ENCODE measurements at places on chromosomes 7 and 10.
A peak's percentile ranks its signal among the peaks of the same experiment; 100 is the strongest.

GRCh38 chr10:78528749-78529204 lies 495.1 kb downstream of the RPS24 start:
- DNase-seq, result no peak

DNA sequence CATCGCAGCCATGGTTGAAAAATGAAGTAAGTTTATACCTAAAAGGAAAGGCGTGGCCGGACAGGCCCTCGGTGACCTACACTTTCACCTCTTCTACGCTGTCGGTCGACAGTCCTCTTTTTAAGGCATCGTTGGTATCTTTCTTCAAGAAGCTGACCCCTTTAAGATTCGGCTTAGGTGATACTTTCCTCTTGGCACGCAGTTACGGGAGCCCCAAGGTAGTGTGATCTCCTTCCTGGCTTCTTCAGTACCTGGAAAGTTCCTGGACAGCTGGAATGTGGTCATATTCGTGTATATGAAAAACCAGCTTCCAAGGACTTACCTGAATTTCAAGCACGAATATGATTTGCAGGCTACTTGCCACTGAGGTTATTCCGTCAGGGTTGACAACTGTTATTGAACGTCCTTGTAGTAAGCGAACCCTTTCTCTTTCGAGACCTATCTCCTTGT lies 885 bp upstream of the SYPL1 start:
- no peak for DNase-seq

DNA sequence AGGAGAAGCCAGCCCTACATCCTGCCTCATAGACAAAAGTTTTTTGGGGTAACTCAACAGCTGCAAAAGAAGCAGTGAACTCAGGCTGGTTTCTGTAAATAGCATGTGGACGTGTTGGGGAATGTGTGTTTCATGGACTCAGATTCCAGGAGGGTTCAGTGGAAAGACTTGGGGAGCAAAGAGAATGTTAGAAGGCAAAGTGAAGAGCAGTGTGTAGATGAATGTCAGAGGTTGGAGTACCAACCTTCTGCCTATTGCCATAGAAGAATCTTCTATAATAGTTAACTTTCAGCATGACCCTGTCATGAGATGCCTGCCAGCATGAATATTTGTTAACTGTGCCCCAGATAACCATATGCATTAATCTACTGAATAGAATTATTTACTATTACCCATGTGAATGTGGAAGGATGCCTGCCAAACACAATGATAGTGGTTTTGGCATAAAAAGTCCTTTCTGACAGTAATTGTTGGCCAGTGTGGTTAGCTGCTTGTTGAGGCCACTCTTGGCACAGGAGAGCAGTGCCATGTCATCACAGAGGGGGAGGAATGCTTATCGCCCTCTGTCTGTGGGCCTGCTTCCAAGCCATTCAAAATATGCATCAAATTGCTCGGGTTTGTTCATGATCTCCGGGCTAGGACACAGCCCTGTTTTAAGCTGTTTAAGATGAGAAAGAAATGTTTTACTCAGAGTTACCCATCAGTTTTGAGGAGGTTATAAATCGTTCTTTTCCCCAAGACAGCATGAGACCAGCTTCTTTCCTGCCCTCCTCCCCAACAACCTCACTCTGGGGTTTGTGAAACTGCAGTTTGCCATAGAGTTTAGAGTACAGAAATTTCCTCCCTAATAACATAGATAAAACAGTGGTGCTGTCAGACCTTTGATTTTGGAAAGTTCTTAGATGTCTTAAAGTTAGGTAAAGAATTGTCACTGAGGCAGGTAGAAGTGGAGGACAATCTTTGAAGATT lies 165.3 kb downstream of the WNT2 start:
- peak; percentile 95 for DNase-seq

DNA sequence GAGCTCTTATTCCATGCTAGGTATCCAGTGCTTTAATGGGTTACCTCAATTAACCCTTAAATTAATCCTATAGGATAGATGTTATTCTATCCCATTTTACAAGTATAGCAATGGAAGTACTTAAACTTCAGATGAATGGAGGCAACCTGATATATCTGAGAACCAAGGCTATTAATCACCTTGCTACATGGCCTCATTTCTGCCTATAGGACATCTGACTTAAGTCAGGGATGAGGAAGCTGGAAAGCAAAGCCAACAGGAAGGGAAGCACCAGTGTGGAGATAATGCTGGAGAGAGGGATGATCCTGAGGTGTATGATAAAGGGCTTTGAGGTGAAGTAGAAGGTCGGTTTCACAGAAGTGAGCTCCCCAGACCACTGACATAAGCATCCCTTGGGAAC lies 132.3 kb downstream of the CHN2 start:
- no peak for DNase-seq

DNA sequence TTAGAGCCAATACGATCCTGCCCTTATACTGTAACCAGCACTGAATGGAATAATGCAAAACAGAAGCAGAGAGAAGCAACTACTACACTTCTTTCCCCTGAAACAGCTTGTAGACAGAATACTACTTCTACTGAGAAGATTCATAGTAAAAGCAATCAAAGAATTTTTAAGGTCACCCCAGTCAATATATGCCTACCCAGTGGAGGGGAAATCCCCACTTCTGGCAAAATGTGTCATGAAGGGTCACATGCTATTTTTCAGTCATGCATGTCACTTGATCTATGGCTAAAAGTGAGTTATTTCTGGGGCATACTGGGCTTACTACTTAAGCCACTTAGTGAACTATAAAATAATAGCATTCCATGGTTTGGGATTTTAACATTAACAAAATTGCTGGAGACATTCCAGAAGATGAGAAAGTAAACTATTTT lies 25.6 kb downstream of the IRF5 start:
- DNase-seq, result no peak

DNA sequence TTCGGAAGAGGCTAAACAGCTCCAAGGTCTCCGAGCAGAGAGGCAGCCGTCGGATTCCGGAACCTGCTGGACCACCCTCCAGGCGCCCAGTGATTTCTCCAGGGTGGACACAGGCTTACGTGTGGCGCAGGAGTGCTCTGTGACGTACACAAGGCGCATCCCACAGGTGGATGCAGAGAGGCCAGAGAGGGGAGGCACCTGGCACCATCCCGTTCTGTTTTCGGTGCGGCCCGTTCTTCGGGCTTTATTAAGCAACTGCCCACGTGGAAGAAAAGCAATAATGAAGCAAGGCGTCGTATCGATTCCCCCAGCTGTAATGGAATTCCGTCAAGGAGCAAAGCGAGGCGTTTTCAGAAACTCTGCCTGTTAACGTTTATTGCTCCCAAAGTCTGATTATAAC lies 163.6 kb downstream of the PTPRN2 start:
- DNase-seq, result no peak

DNA sequence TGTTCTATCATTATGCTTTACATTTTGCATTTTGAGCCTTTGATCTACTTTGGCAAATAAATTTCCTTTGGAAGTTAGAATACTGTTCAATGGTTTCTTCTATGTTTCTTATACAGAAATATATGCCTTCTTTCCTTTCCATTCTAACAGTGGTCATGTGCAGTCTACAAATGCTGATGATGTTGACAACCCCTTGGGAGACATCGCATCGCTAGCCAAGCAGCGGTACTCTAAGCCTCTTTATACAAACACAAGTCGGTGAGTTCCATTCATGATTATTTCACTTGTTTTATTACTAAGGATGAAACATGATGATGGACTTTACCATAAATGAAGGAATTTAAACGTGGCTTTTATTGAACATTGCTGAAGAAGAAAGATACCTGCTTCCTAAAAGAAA lies 48.1 kb upstream of the ZPBP start:
- DNase-seq, result no peak

DNA sequence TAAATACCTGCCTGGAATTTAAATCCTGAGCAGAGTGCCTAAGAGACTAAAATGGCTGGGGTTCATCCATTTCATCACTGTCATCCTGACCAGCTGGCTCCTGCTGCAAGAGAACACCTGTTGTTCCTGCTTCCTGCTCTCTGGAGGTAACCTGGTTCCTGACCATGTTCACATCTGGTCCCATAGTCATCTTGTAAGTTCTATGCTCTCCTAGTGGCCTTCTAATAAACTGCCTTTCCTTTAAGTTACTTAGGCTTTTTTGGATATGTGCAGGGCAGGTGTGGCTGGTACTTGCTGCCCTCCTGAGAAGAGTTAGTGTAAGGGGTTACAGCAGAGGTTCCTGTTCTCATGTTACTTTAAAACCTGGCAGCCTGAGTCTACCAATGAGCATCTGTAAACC lies 80.0 kb downstream of the NRCAM start:
- DNase-seq, result no peak

DNA sequence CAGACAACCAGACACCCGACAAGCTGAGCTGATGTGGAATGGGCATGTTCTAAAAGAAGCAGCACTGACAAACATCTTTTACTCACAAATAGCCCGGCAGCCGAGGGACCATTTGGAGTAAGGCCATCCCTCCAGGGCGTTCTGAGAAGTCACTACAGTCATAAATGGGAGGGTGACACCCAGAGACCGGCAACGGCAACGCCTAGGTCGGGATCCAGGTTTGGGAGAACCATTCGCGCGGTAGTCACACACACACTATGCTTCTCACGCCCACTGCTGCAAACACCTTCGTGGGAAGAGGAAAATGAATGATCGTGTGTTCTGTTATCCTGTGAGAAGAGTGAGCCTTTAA lies 9.8 kb downstream of the TNS3 start:
- DNase-seq, result no peak

DNA sequence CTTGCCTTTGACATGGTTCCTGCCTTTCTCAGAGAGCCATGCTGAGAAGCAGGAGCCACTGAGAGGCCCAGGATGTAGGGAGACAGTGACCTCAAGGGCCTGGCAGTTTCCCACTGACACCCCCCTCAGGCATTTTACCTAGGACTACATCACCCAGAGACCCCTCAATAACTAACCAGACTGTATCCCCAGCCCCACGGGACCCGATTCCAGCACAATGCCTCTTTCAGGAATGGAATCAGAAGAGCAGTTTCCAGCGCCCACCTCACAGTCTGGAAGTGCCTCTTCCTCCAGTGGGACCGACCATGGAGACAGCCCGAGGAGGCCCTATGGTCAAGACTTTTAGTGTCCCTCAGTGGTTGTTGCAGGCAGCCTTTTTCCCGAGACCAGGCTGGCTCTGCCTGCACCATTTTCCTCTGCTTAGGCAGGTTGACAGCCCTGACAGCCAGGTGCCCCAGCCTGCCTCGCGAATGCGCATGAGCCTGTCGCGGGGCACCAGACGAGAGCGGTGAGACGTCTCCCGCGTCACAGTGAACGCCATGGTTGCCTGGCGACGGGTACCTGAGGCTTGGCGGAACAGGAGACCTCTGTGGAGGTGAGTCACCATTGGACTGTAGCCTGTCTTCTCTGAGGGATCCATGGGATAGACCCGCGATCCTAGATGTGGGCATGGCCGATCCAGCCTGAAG lies 28.4 kb upstream of the ZNF273 start:
- no peak for DNase-seq

DNA sequence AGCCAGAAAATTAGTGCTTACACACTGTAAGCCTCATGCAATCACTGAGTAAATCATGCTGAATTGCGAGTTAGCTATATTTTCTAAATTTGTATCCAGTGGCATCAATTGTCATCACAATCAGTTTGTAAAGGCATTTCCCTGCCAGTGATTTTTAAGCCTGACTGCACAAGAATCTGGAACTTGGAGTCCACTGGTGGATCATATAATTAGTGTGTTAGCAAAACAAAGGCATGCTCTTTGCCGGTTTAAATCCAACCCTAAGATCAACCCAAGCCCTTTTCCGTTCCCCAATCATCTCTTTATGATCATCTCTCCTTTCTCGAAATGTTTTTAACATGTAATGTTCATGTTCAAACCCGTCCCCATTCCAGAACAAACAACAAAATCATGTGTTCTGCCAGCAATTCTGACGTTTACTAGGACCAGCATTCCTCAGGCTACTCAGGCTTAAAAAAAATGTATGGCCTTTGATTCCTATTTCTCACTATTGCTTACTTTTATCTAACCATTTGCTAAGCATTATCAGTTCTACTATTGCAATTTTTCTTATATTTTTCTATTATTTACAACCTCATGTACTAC lies 649.2 kb downstream of the SORCS1 start:
- no peak for DNase-seq

DNA sequence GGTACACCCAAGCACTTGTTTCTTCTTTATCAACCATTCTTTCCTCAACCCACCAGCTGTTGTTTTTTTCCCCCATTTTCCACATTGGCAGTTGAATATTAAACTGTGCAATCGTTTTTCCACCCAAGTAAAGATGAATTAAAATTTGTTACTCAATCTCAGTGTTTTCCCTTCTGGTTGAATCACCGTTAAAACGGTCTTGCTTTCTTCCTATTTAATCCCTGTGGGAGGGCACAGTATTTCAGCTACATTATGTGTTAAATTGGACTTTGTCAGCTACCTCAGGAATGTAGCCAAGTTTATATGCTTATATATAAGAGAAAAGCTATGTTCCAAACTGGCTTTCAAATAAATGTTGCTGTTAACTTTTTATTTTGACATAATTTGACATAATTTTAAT lies 19.9 kb downstream of the SLC35G1 start:
- DNase-seq, result peak; percentile 36

All from stromal cell of bone marrow (primary cell).